Activated T-cell treated with anti-CD3 and anti-CD28 coated beads, Interleukin-2, amount 50 U/mL, for 4 hours (primary cell): ENCODE measurements at places on chromosomes 1 and 21.

DNA sequence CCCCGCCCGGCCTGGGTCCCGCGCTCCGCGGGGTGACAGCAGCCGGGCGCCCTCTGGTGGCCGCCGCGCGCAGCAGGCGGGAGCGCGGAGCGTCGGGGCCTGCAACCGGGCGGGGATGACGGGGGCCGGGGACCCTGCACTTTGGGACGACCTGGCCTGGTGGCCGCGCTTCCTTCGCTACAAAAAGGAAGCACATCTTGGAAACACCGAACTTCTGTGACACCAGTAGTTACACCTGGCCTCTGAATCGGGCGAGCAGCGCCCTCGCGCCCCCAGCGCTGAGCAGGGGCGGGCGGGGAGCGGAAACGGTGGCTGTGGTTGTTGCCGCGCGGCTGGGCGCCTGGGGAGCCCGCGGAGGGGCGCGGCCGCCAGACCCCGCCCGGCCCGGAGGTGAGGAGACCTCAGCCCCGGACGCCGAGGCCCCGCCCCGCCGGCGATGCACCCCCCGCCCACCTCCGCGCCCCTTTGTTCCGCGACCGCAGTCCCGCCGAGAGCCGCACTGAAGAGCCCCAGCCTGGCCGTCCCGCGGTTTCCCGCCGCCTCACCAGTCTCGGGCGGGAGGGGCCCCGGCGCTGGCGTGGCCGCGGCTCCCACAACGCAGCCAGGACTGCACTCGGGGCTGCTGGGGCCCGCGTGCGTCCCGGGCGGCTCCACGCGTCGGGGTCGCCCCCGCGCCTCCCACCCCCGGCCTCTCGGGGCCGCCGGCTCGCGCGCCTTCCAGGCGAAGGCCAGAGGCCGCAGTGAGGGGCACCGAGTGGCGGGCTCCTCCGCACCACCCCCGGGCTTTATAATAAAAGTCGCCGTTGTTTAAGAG, 59.3 kb downstream of the H3-3A start:
- peak; percentile 67 for DNase-seq

- no peak for DNase-seq
These were observed 206.1 kb upstream of the GALNT2 start for GRCh38 chr1:229860926-229861325.

- DNase-seq = no peak
These were observed 56.6 kb downstream of the MAB21L3 start for GRCh38 chr1:116167625-116168276.

DNA sequence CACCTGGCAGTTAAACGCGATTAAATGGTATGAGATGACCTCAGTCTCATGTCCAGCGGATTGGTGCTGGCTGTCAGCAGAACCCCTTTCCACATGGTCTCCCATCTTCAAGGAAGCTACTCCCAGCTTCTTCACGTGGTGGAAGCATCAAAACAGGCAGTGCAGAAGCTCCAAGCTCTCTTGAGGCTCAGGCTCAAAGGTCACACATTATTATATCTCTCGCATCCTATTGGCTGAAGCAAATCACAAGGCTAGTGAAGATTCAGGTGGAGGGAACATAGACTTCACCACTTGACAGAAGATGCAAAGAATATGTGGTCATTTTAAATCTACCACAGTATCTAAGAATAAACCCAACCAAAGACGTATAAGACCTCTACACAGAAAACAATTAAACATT, 181.9 kb downstream of the VPS13D start:
- no peak for DNase-seq

DNA sequence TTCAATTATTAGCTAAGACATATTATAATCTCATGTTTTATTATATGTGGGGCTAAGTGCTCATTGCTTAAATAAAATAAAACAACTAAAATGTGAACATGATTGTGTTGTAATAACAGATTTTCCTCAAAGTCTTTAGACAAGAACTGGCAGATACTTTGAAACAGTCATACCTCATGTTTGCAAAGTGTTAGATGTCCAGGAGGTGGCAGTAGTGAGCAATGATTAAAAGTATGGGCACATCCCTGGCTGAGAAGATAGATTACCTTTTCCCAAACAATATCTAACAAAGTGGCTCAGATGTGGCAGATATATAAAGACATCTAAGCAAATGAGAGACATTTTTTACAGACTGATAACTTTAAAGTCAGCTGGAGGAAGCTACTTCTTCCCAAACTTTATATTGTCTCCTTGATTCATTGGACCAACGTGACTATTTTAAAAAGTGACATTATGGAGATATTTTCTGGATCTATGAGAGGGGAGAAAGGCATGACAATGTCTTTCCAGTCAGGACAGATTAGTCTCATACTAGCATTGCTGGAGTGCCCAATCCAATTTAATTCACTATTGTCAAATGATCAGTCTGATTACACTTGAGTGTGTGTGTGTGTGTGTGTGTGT, 269.8 kb downstream of the S1PR1 start:
- peak; percentile 23 for DNase-seq

- no peak for DNase-seq
These were observed 28.5 kb downstream of the SLC16A1 start for GRCh38 chr1:112927462-112927990.

- no peak for DNase-seq
These were observed 66.3 kb downstream of the SLC27A3 start for GRCh38 chr1:153841463-153841994.

GRCh38 chr1:162612606-162613400, 19.5 kb upstream of the DDR2 start:
- DNase-seq = no peak

DNA sequence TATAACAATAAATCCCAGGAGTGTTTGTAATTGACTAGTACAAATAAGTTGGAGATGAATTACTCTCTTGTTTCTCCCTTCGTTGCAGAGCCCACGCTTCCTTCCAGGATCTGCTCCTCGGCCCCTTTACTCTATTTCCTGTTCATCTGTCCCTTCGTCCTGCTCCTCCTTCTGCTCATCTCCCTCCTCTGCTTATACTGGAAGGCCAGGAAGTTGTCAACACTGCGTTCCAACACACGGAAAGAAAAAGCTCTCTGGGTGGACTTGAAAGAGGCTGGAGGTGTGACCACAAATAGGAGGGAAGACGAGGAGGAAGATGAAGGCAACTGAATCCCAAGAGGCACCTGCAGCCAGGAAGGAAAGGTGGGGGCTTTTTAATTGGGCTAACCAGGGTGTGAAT, 26.4 kb upstream of the TTF2 start:
- no peak for DNase-seq

- DNase-seq = peak; percentile 86
These were observed 49.7 kb downstream of the RASSF5 start for GRCh38 chr1:206556750-206557635.

GRCh38 chr1:206736878-206737728, 33.5 kb upstream of the IL19 start:
- DNase-seq = peak; percentile 59

DNA sequence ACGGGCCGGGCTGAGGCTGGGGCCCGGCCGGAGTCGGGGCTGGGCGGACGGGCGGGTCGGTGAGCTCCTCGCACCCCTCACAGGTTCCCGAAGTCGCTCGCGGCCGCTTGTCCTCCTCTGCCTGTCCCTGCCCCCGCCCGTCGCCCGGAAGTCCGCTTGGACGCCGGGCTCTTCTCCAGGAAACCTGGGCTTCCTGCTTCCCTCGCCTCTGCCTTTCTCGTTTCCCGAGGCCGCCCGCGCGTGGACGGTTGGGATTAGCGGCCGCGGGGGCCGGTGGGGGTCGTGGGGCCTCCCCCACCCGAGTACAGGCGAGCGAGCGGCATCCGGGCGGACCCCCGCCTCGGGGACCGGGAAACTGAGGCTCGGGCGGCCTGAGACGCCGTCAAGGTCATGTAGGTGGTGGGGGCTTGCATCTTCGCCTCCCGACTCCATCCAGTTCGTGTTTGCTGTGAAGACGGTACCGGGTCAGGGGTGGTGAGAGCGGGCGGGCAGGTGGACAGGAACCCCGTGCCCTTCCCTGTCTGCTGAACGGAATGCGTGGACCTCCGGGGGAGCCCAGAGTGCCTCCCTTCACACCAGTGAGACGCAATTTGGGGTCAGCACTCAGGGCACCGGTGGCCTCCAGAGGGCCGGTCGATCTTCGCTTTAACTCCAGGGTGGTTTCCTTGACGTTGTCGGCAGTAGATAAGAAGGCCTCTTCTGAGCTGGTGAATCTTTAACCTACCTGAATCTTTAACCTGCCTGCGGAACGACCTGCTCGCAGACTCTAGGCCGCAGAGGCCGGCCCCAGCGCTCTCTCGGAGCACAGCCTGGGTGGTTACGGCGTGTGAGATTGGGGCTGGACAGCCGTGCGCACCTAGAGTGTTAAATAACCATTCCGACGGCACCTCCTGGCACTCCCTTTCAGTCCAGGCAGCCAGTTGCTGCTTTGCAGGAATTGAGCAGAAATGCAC, 686 bp downstream of the ARF1 start:
- no peak for DNase-seq

GRCh38 chr21:26148840-26149354, 21.7 kb downstream of the APP start:
- DNase-seq = no peak

- DNase-seq = no peak
These were observed 13.0 kb upstream of the SLC35A3 start for GRCh38 chr1:99956755-99957154.

GRCh38 chr1:59554011-59554663, 257.2 kb downstream of the FGGY start:
- no peak for DNase-seq

DNA sequence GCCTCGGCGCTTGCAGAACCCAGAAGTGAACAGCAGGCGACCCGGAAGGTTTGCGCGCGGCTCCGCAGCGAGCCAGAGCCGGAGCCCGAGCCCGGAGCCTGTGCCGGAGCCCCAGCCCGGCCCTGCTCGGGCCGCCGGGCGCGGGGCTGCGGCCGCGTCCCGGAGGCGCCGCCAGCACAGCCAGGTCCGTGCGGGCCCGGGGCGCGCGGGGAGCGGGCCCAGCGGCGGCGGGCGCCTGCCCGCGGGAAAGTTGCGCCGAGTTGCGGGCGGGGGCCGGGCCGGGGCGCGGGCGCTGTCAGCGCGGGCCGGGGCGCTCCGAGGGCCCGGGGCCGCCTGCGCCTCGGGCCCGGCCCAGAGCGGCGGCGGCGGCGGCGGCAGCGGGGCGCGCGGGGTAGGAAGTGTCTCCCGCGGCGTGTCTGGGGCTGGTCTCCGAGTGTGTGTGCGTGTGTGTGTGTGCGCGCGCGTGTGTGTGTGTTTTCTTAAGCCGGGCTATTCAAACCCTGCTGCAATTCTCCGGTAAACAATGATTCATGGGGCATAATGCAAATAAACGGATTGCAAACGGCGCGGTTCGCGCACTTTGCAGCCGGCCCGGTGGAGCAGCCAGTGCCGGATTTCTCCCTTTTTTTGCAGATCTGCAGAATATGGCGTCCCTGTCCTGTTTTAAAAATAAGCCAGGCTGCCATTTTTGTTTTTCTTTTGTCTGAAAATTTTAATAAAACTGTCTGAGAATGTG, at the start of gene ZNF362:
Gene ZNF362 (plus strand): TSS at position 22 of the 736 bp plus-strand sequence. CDS start 14,083 bp downstream, outside the sequence.
- peak; percentile 66 for DNase-seq

GRCh38 chr1:219283541-219283940, 109.9 kb downstream of the LYPLAL1 start:
- no peak for DNase-seq

GRCh38 chr1:69967245-69967766, 238.1 kb downstream of the LRRC40 start:
- DNase-seq = no peak

- no peak for DNase-seq
These were observed 29.4 kb upstream of the GCLM start for GRCh38 chr1:93938461-93939145.

DNA sequence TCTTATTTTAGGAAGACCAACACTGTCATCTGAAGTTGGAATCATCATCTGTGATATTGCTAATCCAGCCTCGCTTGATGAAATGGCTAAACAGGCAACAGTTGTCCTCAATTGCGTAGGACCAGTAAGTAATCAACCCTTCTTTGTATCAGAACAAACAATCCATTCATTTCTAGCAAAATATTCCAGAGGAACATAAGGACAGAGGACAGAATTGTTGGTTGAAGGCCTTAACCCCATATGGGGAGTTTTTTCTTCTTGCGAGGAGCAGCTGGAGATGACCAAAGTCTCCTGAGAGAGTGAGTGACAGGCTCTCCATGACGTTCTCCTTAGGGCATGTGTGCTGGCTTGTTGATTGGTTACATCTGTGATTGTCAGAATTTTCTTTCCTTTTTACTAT, 2.7 kb downstream of the SCCPDH start:
- no peak for DNase-seq

GRCh38 chr1:149849947-149850360, 49.4 kb upstream of the BOLA1 start:
- DNase-seq = no peak

- DNase-seq = no peak
These were observed 10.2 kb downstream of the ATP1A2 start for GRCh38 chr1:160125746-160126145.

- DNase-seq = no peak
These were observed 15.0 kb upstream of the IL20 start for GRCh38 chr1:206850401-206850800.

DNA sequence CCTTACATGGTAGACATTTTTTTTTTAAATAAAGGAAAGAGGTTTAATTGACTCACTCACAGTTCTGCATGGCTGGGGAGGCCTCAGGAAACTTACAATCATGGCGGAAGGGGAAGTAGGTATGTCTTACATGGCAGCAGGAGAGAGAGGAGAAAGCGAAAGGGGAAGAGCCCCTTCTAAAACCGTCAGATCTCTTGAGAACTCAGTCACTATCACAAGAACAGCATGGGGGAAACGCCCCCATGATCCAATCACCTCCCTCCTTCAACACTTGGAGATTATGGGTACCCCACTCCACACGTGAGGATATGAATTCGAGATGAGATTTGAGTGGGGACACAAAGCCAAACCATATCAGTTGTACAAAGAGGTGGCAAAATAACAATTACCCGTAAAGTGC, 301.7 kb downstream of the GRIK1 start:
- no peak for DNase-seq

DNA sequence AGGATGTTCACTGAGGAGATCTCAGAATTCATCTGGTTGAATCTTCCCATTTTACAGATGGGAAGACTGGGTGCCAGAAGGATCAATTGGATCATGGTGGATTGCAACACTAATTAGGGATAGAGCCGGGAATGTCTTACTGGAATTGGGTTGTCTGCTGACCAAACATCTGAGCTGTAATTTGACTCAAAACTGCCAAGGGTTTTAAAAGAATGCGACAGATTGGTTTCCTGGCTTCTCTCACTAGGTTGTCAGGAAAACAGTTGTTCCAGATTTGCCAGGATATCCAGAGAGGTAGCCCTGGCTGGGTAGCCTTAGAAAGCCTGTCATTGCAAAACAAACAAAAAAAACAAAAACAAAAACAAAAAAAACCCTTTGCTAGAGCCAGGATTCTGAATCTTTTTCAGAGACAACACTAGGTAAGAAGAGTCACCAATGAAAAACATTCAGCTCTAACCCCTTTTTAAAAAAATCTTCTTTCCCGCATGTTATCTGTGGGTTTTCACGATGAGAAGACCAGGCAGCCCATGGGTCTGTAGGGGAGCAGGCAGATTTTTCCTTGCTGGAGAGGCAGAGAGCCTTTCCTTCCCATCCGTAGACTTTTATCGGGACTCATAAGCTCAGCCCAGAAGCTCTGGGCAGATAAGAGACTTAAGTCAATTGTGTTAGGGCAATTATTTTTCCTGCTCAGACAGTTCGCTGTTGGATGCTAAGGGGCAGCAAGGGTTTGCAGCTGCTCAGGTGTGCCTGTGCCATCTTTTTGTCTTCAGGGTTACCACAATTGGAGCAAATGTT, 418.9 kb downstream of the PRDM2 start:
- no peak for DNase-seq
